ENCODE measurements at places on chromosomes 5 and 9.

- DNase-seq = no peak
Measured at GRCh38 chr9:16180091-16180490, 627.2 kb downstream of the CCDC171 start.

GRCh38 chr5:170225326-170226128, 7.3 kb upstream of the C5orf58 start:
- peak; percentile 76 for DNase-seq

- DNase-seq = no peak
Measured at GRCh38 chr5:123207081-123207537, 118.1 kb downstream of the PRDM6 start.

DNA sequence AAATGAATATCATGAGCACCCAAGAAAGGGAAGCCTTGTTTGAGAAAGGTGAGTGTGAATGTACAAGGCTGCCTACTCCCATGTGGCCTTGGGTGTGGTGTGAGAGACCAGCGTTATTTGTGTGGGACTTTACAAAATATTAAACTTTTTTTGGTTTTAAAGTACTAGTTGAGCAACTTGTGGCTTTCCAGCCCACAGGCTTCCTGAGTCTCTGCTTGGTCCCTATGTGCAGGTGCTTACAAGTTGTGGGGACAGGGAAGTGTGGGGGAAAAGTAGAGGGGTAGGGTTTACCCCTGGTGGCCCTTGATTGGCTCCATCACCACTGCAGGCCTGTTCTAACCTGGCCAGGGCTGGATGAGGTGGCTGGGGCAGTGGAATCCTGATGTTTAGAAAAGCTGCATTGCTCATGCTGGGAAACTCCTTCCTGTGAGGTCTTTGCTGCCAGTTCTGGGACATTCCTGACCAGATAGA, 19.7 kb downstream of the PTTG1 start:
- no peak for DNase-seq

- DNase-seq = no peak
Measured at GRCh38 chr9:91886414-91887076, 63.5 kb downstream of the ROR2 start.

DNA sequence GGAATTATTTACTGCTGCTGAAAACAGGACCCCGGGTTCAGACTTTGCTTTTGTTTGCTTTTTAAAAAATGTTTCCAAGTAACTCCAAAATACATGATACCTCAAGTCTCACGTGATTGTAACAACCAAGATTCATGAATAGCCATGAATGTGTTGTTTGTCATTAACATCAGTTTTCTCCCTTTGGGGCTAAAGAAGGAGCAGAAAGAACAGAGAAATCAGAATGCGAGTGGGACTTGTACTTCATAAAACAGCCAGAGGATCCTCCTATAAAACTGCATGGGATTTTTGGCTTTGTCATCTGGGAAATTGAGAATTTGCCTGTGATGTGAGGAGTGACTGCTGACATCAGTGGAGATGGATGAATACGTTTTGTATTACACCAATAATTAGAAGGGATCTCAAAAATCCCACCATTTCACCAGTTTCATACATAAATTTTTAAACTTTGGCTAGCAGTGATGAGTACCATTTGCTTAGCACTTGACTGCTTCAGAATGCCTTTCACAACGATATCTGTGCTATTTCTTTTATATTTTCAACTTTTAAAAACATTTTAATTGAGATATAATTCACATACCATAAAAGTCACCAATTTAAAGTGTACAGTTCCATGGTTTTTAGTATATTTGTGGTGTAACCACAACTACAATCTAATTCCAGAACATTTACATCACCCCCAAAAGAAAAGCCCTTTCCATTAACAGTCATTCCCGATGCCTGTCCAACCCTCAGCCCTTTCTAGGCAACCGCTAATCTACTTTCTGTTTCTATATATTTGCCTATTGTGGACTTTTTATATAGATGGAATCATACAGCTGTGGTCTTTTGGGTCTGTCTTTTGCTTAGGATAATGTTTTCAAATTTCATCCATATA, 126.9 kb upstream of the ANKRD55 start:
- no peak for DNase-seq

DNA sequence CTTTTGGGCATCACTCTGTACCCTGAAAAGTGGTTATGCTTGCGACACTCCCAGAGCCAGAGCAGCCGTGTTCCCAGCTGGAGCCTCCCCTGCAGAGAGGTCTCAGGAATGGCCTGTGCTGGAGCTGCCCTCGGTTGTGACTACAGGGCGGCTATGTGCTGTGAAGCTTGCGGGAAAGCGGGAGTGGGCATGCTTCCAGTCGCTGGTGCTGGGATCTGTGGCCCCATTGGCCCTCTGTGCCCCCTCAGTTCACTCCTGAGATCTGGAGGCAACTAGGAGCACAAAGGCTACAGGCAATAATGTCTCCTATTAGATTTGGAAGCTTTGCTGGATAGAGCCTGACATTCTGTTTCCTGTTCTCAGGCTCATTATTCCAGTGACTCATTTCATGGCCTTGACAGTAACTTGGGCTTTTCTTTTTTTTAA, 56.9 kb downstream of the GPR107 start:
- DNase-seq = no peak
